ENCODE measurements at places on chromosomes 3 and 15.

- no peak for DNase-seq
Observed at GRCh38 chr15:64706011-64706911, 69.1 kb downstream of the RBPMS2 start.

DNA sequence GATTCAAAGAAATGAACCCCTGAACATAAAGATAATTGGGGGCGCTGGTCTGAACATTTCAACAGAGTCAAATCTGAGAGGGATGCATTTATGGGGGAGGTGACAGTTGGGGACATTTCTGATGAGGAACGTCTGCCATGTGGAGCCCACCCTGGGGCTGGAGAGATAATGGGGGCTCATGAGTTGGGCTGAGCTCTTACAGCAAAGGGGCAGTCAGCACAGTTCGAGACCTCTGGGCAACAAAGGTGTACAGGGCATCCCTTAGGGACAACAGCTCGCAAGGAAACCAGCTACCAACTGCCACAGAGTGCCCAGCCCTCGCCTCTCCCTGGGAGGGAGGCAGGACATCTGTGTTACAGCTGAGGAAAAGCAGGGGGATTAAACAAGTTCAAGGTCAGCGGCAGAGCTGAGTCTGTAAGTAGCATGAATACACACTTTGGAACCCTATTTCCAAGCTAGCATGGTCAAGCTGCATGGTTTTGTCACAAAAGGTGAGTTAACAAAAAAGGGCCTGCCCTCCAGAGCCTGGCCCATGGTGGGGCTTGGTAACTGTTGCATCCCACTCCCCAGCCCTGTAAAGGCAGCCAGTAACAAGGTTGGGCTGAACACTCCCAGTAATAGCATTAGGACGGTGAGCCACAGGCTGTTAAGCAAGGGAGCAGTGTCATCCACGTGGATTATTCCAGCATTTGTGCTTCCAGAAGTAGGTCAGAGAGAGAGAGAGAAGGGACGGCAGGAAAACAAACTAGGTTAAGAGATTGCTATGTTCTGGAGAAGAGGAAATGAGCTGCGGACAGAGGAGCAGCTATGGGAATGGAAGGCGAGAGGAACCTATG is 4.3 kb downstream of the GNB5 start:
- DNase-seq: no peak

DNA sequence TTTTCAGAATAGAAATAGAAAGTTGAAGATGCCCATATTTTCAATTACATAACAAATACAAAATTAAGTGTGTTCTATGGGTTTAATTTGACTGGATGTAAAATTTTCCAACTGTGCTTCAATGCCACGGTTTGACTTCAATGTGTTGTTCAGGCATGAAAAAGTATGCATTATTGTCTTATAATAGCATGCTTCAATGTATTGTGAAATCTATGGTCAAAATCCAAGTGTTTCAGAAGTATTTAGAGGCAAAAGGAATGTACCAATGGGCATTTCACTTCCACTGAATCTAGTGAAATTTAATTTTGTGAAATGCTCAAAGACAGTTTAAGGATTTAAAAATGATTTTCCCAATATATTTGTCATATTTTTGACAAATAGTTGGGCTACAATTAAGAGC is 16.0 kb downstream of the NEK10 start:
- DNase-seq: no peak

DNA sequence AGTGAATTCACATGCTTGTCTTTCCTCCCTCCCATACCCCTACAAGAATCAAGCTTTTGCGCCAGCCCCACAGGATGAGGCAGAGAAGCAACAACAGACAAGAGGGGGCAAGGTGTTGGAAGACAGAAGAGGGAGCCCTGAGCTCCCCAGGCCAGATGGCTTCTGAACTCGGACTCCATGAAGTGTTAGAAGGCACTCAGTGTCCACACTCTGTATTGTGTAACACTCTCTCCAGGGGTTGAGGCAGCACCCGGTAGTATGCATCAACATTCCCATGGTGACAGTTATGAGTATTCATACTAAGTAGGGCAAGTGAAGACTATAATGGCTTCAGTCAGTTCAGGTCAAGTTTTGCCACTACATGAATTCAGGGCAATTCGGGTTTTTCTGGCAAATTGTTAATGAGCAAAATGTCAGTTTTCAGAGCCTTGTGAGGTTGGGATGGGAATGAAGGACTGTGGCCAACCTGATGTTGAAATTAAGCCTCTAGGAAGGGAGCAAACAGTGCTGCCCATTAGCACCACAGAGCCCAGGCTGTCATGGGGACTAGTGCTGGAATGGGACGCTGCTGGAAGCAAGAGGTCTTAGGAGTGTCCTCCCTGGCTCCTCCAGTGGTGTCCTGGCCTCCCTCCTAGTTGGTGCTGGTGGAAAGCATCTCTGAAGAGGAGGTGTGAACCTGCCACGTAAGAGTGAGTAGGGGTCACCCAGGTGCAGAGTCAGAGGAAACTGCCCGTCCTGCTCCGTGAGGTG is 79.4 kb downstream of the KLF15 start:
- DNase-seq: no peak

GRCh38 chr3:116563351-116563750 is 118.1 kb upstream of the LSAMP start:
- DNase-seq: no peak

- no peak for DNase-seq
Observed at GRCh38 chr3:170816341-170816740, 53.7 kb downstream of the RPL22L1 start.

GRCh38 chr3:177231242-177231641 is 34.0 kb upstream of the TBL1XR1 start:
- DNase-seq: no peak

- DNase-seq: no peak
Observed at GRCh38 chr3:174483254-174483653, 375.9 kb upstream of the NAALADL2 start.

GRCh38 chr3:103624271-103624670 is 1189.5 kb downstream of the ZPLD1 start:
- no peak for DNase-seq

GRCh38 chr3:11835028-11835639 is 11.6 kb downstream of the TAMM41 start:
- DNase-seq: no peak

DNA sequence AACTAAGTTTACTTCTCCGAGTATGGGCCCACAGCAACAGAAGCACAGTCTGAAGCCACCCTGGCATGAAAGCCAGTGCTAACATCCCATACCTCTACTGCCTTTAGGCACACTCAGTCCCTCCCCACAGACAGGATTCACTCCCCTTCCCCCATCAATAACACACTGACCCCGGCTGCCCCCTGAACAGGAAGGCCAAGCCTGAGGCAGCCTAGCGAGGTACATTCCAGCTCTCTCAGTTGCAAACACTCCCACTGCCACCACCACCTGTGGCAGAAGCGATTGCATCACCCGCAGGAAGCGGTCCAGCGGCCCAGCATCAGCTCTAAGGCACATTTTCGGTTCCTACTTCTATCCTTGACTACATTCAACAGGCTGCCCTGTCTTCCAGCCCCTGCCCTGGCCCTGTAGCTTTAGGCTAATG is 7.0 kb upstream of the BMF start:
- DNase-seq: no peak

GRCh38 chr3:113330742-113331141 is 110.6 kb downstream of the CFAP44 start:
- no peak for DNase-seq

DNA sequence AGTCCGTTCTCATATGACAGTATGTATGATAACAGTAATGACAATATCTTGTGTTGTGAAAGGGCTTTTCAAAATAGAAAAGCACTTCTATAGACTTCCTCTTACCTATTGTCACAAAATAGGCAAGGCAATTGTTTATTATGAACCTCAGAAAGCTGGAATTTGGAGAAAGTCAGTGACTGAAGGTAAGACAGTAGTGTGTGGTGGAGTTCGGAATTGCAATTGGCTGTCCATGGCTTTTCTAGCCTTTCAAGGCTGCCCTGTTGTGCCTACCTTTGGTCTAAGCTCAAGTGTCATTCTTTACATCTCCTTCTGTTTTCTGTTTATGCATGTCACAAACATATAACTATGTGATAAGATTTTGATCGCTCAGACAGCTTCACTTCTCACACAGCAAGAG is 219.3 kb upstream of the NR2E3 start:
- no peak for DNase-seq

DNA sequence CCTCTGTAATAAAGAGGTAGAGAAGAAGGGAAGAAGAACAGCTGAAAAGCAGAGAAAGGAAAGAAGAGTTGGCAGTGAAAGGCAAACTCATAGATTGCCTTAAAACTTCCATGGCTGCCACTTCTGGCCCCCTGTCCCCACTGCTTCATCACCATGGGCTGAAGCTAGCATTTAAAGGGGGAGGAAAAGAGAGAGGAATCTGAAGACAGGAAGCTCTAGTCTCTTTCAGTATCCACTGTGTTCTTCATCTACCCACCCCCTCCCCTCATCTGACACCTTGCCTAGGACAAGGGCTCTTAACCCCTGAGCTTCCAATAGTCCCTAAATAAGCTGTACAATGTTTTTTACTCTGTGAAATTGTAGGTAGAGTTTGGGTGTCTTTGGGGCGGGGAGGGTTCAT is 60.6 kb downstream of the ALCAM start:
- DNase-seq: no peak

DNA sequence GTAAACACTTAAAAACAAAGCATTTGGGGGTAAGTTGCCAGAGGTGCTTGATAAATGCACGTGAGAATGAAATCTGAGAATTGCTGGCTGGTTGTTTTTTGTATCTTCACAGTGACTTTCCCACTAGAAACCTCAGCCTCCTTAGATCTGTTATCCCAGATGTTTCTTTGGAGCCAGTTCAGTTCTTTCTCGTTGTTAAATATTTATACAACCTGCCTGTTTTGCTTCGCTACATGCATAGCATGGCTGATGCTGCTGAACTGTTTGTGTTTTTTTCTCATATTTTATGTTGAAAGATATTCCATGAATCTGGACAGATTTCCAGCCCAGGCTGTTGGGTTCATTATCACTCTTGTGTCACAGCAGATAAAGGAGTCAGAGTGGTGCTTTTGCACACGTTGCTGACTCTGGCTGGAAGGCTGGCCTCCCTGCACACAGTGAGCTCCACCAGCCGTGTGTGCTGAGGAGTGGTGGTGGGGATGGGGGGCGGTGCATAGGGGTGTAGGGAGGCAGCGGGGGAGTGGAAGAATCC is 80.2 kb downstream of the ARNT2 start:
- no peak for DNase-seq

DNA sequence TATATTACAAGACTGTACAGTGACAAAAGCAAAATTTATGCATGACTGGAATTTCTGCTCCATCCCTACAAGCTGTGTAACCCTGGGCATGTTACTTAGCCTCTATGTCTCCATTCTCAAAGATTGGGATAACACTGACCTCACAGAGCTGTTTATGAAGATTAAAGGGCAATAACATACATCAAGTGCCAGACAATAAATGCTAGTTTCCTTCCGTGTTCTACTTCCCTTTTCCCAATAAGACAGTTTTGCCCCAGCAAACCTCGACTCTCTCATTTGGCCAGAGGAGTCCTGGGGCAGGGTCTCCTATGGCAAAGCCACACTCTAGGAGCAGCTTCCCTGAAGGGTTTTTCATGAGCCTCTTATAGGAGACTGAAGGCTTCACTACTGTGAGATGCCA is 7.5 kb downstream of the HEXA start:
- no peak for DNase-seq

DNA sequence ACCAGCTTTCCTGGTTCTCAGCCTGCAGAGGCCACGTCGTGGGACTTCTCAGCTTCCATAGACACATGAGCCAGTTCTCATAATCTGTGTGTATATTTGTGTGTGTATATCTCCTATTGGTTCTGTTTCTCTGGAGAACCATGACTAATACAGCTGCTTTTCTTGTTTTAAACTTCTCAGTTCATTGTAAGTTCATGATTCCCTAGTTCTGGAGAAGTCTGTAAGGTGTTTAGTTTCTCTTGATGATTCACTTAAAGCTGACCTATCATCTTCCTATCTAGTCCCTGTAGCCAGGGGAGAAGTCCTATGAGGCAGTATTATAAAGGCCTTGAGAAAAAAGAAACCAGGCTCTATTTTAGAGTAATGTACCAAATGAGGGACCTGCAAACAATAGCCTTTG is 147.7 kb downstream of the RYR3 start:
- DNase-seq: no peak

DNA sequence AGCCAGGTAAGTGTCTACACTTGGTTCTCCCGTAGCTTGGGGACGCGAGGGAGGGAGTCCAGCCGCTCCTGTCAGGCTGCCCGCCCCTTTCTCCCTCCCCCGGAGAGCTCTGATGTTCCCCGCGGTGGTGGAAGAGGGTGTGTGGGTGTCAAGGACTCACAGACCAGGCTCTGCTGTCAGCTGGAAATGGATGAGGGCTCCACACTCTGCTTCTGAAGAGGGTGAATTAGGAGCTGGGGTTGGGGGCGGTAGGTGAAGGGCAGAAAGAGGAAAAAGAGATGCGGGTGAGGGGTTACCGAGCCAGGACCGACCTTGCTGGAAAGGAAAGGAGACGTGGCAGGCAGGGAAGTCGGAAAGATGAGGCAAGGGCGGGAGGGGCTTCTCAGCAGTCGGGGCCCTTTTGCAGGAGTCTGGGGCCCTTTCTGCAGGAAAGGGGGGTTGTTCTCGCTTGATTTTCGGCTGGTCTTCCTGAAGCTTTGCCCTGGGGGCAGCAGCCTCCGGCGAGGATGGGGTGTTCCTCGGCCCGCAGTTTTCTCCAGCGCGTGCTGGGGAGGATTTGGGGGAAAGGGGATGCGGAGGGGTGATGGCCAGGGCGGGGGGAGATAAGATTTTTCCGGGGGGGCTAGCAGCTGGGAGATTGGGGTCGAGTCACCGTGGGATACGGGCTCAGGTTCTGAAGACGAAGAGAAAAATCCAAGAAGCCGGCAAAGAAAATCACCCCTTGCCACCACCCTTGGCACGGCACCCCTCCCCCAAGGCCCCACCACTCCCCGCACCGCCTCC is 602 bp upstream of the BAHD1 start:
- no peak for DNase-seq

DNA sequence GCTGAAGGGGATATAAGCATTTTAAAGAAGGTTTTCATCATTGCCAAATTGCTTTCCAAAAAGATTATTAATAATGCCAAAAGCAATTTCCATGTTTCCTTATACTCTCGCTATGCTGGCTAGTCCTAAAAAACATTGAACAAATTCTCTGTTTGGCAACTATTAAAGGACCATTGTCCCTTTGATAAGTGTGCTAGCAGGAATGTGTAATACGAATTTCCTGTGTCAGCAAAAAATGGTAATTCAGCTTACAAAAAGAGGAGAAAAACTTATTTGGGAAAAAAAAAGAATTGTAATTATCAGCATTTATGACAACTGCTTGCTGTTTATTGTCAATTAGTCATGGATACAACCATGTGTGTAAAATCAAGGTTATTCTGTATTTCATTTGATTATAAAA is 138.6 kb downstream of the TBL1XR1 start:
- DNase-seq: no peak

Measured in NCI-H1930 (cell line).